ENCODE measurements at places on chromosomes 1 and 21.

- peak; percentile 30 for DNase-seq
These were observed 28.4 kb downstream of the EXTL2 start for GRCh38 chr1:100866041-100866900.

DNA sequence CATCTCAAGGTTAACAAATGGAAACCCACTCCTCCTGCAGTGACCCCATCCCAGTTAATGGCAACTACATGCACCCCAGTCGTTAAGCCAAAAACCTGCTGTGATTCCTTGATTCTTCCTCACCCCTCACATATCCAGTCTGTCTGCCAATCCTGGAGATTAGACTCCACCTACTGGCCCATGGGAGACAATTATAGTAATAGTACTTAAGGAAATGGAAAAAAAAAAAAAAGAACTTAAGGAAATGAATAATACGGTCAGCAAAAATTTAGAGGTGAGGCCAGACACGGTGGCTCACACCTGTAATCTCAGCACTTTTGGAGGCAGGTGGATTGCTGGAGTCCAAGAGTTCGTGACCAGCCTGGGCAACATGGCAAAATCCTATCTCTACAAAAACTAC is 7.0 kb downstream of the NOL9 start:
- no peak for DNase-seq

GRCh38 chr1:37655274-37655673 is 20.6 kb upstream of the RSPO1 start:
- DNase-seq: no peak

- no peak for DNase-seq
These were observed 157.3 kb downstream of the KCNJ6 start for GRCh38 chr21:37758982-37759381.

- DNase-seq: peak; percentile 59
These were observed 690 bp downstream of the B3GALNT2 start for GRCh38 chr1:235503403-235504121.

DNA sequence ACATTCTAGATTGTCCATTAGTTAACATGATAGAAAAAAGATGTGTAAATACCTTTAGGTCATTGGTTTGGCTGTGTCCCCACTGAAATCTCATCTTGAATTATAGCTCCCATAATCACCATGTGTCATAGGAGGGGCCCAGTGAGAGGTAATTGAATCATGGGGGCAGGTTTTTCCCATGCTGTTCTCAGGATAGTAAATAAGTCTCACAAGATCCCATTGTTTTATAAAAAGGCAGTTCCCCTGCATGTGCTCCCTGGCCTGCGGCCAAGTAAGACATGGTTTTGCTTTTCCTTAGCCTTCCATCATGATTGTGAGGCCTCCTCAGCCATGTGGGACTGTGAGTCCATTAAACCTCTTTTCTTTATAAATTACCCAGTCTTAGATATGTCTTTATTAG is 32.5 kb upstream of the SLC44A5 start:
- DNase-seq: no peak

- DNase-seq: no peak
These were observed 3.0 kb downstream of the CDC42 start for GRCh38 chr1:22055463-22055862.

- no peak for DNase-seq
These were observed 233.1 kb downstream of the PAPPA2 start for GRCh38 chr1:176696109-176696508.

GRCh38 chr21:37462087-37462861 is 95.7 kb downstream of the DYRK1A start:
- DNase-seq: no peak

DNA sequence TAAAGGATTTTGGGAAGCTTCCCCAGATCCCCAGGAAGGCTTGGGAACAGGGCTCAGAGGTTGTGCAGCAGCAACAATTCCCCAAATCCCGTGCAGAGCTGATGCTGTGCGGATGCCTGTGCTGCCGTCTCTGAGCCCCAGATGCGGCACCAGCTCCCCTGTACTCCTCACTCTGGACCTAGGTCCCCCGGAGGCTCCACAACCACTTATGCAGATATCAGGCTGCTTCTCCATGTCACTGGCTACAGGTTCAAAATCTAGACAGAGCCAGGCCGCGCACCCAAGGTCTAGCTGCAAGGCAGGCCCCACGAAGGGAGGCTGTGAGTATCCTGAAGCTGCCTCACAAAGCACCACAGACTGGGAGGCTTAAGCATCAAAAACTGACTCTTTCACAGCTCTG is 81.6 kb downstream of the PDE9A start:
- DNase-seq: no peak

DNA sequence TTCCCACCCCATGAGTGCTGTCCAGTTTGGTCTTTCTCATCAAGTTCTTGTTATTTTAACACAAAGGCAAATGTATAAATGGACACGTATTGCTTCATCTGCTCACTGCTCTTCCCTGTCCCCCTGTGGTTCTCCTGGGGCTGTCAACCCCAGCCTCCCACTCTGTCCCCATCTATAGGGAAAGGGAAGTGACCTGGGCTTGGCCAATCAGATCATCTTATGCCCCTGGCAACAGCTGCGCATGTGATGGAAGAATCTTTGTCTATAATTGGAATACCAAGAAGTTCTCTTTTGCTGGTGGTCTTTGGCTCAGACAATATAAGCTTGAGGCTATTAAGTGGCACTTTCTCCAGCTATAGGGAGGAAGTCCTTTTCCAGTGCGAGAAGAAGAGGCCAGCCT is 4.7 kb upstream of the CCSAP start:
- no peak for DNase-seq
